T-helper 1 cell (primary cell): ENCODE measurements at places on chromosomes 1 and 21.

GRCh38 chr21:43826623-43826974, 37.2 kb downstream of the RRP1 start:
- DNase-seq, result no peak

- no peak for DNase-seq
These were observed 35.0 kb upstream of the HUNK start for GRCh38 chr21:31837618-31838390.

DNA sequence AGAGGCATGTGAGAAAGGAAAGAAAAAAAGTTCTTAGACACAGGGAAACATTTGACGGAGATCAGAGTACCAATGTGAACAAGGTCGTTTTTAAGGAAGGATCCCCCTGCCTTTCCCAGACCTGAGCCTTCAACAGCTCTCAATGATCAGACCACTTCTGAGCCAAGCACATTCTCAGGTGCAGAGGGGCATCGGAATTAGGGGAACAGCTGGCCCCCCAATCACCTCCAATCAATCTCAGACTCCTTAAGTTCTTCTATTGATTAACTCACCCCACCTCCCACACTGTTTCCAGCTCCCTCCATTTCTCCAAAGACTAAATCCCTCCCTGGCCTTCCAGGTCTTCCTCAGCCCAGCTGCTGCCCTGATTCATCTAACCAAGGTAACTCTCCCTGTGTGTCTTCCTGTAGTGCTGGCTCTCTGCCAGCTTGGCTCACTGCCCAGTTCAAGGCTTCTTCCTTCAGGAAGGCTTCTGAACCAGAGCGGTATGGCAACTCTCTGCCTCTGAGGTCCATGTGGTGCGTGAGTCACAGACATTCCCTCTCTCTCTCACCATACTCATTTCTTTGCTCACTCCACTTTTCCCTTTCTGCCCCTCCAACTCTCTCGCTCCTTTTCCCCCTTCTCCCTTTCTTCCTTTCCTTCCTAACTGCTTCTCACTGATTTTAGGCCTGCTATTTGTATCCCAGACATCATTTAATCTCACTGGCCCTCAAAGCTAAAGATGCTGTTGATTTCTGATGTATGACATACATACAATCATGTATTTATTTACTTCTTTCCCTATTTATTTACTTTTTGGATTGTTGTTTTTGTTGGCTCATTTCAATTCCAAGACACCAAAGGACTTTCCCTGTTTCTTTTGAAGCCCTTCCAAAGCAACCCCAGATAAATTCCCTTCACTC, 18.1 kb downstream of the CFAP45 start:
- peak; percentile 24 for DNase-seq

DNA sequence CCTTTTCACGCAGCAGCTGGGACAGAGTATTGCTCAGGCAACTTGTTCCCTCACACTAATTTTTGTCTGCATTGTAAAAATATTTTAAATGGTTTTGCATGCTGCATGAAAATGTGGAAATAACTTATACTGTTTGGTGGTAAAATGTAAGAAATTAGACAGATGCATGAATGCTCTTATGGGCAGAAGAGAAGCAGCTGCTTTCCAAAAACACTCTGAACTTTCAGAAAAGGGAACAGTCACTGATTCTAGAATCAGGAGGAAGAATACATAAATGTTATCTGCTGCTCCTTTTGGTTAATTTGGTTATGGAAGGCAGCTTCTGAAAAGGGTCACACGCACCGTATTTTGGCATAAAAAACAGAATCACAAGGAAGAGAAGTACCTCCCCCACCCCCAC, 87.0 kb upstream of the RUNX1 start:
- no peak for DNase-seq

DNA sequence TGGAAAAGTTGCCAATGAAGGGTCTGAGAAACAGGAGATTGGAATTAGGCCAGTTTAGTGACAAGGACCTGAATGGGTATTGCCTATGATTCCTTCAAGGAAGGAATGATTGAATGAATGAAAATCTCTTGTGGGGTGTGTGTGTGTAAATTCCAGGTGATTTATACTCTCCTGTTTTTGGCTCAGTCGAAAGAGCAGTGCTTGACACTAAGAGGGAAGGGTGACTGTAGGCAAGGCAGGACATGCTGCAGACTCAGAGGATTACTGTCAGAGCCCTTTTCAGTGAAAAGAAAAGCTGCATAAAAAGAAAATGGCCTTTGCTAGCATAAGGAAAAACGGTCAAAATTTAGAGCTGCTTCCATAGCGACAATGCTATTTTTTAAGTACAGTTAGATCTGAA, 30.1 kb downstream of the C1orf21 start:
- DNase-seq, result no peak

- no peak for DNase-seq
These were observed 11.4 kb upstream of the SELE start for GRCh38 chr1:169745015-169745861.

GRCh38 chr1:214551436-214552173, at the start of gene PTPN14:
Gene PTPN14 (minus strand): TSS chr1:214551602. CDS start chr1:214464803, 86,799 bp downstream.
- DNase-seq, result no peak

DNA sequence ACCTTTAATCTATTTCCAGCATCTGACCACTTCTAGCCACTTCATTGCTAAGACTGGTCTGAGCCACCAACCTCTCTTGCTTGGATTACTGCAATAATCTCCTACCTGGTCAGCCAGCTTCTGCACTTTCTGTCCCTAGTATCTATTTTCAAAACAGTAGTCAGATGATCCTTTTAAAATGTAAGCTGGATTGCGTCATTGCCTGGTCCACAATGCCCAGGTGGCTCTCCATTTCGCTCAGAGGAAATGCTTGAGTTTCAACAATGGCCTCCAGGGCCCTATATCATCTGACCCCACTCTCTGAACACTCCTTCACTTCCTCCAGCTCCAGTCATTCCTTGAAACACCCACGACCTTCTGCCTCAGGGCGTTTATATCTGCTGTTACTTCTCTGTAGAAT, 2.3 kb downstream of the FYB2 start:
- DNase-seq, result no peak

DNA sequence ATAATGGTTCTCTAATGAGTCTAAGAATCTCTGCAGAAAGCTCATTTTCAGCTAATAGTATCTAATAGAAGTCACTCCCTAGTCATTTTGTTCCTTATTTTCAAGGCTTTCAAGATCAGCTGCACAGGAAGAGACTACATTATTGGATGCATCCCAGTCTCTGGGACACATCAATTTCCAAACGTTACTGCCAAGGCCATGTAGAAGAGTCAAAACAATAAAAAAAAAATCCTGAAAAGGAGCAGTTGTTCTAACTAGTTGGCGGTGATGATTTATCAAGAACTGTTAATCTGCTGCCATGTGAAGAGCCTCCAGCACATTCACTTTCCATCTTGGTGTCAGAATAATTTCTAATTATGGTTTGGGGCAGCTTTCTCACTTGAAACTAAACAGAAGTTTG, 5.7 kb downstream of the DDAH1 start:
- DNase-seq, result no peak

DNA sequence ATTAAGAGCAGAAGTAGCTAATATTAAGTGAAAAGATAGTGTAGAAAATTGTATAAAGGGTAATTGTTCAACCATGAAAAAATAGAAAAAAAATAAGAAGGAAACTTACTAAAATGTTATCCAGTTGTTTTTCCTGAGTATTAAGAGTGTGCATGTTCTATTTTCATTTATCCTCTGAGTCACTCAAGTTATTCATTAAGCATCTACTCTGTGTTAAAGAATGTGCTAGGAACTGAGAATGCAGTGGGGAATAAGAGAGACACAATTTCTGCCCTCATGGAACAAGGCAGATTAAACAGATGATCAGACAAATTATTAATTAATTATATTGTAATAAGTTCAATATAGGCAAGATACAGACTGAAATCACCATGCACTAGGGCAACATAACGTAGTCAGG, 10.8 kb upstream of the PIGK start:
- no peak for DNase-seq

DNA sequence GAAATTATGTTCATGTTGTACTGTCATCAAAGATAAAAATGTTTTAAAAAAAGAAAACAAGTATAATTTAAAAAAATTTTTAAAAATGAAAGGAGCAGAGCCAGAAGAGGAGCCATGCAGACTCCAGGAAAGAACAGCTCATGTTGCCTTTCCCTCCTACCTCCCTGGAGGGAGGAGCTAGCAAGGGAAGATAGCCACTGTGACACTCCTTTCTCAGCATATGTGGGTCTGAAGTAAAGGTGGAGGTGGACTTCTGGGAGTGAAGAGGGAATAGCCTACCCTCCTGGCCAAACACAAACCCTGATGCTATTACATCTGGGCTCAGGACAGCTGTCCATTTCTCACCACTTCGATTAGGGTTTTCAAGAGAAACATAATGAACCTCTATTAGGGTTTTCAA, 54.2 kb downstream of the SLC2A1 start:
- no peak for DNase-seq

GRCh38 chr1:58363585-58363984, 182.9 kb downstream of the OMA1 start:
- no peak for DNase-seq

- no peak for DNase-seq
These were observed 167.9 kb upstream of the ZC3H12A start for GRCh38 chr1:37306461-37306860.

- DNase-seq, result no peak
These were observed 86.2 kb downstream of the RIPK4 start for GRCh38 chr21:41680444-41681347.

DNA sequence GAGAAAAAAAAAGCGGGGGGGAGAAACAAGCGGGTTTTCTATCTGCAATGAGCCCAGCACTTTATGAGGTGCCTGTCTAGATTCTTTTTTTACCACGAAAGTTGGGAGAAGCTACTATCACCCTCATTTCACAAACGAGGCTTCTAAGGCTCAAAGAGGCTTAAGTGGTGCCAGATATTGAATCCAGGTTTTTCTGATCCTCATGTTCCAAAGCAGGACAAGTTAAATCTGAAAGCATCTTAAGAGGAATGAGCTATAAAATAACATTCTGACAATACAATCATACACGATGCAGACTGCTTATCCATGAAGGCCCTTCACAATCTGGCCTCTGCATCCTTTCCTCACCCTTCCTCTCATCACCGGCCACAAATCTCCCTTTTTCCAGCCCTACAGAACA, 549.1 kb downstream of the SMYD3 start:
- no peak for DNase-seq

- DNase-seq, result no peak
These were observed 213.8 kb downstream of the DUSP10 start for GRCh38 chr1:221527886-221528624.

DNA sequence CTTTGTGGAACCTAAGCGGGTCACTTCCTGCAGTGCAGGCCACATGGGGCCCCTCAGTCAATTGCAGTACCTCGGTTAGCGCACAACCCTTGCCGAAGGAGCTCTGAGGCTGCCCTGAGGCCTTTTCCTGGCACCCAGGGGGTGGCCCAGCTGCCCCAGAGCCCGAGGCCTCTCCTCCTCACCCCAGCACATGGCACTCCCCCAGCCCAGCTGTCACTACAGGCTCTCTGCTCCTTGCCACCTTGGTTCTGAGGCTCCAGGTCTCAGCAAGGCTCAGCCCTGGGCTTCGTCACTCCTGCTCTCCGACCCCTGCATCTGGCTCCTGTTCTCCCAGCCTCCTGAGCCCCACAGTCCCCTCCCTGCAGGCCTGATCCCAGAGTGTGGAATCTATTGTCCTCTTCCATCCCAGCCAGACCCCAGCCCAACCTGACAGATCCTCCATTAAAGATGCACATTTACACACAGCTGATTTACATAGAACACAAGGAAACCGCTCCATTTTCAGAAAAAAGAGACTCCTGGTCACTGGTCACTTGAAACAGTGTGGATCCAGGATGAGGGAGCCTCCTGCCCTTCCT, 192.8 kb upstream of the POU3F1 start:
- DNase-seq, result no peak

DNA sequence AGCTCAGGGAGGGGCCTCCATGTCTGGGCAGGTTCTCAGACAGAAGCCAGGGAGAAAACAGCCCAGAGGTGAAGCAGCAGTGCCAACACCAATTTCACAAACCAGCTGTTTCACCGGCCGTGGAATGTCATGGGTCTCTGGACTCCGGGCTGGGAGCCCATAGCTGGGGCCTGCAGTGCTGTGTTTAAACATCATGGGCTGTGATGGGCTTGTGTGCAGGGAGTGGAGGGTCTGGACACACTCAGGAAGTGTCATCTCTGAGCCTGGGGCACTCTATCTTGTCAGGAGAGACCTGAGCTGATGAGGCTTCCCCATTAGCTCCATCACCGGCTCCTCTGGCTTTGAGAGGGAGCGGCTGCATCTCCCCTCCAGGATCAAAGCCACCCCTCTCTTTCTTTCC, 173.6 kb upstream of the IGSF21 start:
- DNase-seq, result no peak

DNA sequence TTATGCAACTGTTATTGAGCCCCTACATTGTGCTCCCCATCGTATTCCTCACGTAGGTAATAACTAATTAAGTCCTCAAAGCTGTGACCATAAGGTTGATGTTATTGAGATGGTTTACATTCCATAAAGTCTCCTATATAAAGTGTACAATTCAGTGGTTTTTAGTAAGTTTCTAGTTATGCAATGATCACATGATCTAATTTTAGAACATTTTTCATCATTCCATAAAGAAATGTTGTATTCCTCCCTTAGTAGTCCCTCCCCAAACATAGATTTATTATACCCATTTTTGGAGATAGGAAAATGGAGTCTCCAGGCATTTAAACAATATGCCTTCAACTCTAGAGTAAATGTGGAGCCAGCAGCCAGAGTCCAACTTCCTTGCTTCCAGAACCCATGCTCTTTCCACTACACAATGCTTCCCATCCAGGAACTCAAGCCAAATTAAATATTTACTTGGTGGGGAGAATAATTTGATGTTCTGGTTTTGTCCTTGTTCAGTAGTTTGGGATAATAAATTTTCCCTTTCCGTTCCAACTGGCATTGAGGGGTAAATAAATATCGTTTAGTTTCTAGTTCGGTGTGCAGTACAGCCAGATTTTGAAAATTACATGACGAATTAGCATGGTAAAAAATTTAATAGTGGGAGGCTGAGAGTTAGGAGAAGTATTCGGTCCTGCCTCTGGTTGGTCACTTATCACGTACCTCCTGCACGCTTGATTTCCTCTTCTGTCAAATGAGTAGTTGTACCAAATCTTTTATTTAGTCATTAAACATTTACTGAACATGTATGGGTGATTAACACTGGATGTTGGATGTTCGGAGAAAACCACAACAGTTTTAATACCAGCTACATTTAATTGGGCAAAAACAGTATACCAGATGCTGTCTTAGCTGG, 66.3 kb downstream of the CACHD1 start:
- DNase-seq, result no peak

DNA sequence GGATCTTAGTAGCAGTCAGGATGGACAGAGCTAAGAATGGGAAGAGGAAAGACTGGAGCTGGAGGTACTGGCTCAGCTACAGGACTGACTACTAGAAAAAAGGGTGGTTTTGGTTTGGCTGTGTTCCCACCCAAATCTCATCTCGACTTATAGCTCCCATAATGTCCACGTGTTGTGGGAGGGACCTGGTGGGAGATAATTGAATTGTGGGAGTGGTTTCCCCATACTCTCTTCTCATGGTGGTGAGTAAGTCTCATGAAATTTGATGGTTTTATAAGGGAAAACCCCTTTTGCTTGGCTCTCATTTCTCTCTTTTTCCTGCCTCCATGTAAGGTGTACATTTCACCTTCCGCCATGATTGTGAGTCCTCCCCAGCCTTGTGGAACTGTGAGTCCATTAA, 466.5 kb upstream of the DEPDC1 start:
- no peak for DNase-seq
